ENCODE measurements at places on chromosomes 5 and 9.
A peak's percentile ranks its signal among the peaks of the same experiment; 100 is the strongest.

DNA sequence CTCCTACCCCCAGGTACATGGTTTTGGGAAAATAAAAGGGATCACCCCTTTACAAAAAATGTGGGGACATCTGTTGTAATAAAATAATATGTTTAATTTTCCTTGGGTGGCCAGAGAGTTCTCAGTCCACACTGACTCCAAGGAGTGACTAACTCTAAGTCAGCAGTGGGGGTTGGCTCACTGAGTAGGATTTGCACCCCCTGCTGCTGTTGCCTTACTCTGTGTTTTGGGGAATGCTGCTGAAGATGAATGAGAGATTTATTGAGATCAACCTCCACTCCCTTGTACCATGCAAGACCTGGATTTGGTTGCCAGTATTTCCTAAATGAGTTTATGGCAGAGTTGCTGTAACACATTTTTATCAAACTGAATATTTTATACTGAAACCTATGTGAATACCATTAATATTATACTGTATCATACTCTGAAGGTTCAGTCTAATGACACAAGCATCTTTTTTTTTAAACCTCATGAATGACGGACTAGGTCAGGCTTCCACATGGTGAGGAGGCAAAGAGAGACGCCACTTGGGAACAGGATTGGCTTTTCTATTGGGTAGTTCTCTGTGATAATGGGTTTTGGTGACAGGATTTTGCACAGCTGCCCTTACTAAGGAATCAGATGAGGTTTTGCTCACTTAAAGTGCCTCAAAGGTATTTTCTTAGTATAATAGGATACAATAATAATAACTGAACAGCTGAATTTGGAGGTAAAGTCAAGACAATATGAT lies 121.3 kb upstream of the OSMR start:
- no peak for DNase-seq

GRCh38 chr5:149540089-149540488 lies 11.2 kb downstream of the CSNK1A1 start:
- no peak for DNase-seq

GRCh38 chr5:142506046-142506445 lies 179.8 kb downstream of the FGF1 start:
- no peak for DNase-seq

DNA sequence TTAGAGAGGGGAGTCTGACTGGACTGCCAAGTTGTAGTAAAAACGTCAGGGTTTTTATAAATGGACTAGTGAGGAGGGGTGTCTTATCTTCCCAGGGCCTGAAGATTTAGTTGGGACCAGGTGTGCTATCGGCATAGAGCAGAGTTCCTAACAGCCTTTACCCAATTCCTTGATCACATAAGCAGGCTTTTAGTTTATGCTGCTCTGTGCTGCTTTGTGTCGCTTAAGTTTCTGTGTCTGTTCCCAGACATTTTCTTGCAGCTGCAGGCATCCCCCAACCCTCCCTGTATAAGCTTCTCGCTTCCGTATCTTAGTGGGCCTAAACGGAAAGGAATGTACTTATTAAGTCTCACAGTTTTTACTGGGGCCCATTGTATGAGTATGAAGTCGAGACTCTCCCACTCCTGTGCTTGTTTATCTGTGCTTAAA lies 2.6 kb upstream of the SMC5 start:
- DNase-seq: no peak

GRCh38 chr5:179237770-179238627 lies 107.3 kb downstream of the ADAMTS2 start:
- no peak for DNase-seq

DNA sequence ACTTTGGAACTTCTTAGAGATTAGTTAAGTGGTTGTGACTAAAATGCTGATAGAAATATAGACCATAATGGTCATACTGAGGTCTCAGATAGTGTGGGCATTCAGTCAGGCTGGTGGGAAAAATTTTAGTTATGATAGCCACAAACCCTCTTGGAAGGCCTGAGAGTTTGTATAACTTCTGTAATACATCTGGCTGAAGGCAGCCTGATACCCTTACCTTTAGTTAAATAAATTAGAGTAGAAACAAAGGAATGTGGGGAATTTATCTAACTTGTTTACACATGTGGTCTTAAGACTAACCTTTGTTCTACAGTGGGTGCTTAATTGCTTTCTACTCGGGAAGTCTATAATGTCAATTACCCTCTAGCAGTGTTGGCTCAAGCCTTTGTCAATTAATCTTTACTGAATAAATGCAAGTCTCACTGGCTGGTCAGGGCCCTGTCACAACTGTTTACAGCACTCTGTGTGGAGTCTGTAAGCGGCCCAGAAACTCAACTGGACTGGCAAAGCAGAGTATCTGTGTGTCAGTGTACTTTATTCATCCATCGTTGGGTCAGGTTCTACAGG lies 184.0 kb downstream of the FBXO4 start:
- no peak for DNase-seq

DNA sequence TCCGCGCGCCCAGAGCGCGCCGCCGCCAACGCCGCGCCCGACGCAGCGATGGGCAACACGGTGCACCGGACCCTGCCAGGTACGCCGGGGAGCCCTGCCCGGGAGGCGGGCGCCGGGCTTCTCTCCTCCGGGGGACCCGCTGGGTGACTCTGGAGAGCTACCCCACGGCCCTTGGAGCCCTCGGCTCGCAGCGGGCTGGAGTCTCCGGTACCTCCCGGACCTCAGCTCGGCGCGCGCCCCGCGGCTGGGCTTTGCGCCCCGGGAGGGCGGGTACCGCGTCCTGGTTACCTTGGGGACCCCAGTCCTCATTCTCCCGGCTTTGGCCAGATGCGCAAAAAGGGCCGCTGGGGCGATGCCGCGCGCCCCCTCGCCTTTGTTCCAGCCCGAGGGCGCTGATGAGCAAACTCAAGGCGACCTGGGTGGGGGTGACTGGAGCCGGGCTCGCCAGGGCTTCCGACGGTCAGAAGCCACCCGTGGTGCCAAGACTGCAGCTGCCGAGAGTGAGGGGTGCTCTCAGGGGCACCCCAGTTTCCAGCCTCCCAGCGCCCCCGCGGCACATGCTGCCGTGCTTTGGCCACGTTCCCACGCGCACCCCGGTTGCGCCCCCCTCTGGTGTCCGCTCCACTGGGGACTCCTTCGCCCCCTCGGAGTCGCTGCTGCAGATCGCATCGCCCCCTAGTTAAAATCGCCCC lies 442 bp downstream of the NEURL1B start:
- no peak for DNase-seq

- DNase-seq: no peak
Observed at GRCh38 chr5:32461441-32462120, 17.0 kb upstream of the ZFR start.

DNA sequence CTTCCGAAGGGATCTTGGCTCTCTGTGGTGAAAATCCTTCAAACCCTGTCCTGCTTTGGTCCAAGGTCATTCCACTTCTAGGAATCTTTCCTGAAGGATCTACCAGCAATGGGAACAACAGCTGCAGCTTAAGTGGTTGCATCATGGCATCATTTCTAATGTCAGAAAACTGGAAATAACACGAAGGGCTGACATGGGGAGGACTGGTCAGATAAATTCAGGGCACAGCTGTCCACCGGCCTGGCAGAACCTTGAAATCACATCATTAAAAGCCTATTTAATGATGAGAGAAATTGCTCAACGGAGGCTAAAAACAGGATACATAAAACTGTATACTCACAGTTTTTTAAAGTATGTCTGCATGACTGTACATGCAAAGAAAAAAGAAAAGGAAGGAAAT lies 28.3 kb downstream of the OLFML2A start:
- no peak for DNase-seq

- DNase-seq: no peak
Observed at GRCh38 chr9:103702572-103702971, 391.5 kb upstream of the SMC2 start.

- no peak for DNase-seq
Observed at GRCh38 chr5:165325221-165325620, 1819.8 kb downstream of the MAT2B start.

DNA sequence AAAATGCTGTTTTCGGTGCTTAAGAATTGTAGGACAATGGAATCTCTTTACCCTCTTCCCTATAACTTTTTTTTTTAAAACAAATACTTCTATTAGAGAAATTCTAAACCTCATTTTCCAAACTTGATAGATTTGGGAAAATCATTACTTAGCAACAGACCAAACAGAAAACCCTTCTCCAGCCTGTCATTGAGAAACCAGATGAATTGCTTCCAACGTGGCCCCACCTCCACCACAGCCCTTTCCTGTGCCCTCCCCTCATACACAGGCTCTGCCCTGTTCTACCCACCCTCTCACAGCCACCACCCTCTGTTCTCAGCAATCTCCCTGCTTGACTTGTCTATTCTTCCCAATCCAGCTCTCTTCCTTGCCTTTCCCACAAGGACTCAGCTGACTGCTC lies 221.2 kb downstream of the DMRT2 start:
- DNase-seq: no peak

GRCh38 chr5:139638090-139638735 lies 9.9 kb upstream of the CXXC5 start:
- DNase-seq: peak; percentile 86

- DNase-seq: no peak
Observed at GRCh38 chr5:122715095-122715494, 59.8 kb upstream of the SNX2 start.

- DNase-seq: no peak
Observed at GRCh38 chr9:104850786-104851545, 77.0 kb downstream of the ABCA1 start.

- DNase-seq: no peak
Observed at GRCh38 chr9:3331801-3332200, 194.0 kb downstream of the RFX3 start.

DNA sequence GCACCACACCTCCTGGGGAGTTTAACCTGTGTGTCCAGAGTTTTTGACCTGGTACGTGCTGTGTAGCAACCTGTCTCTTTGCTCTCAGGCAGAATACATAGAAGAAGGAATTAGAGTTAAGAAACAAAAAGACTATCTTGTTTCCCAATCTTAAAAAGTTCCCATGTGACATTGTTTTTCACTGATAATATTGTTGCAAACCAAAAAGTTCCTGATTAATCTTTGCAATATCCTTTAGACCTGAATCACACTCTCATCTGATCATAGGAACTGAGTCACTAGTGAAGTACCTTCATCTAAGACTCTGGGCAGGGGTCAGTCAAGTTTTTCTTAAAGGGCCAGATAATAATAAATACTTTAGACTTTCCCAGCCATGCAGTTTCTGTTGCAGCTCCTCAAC lies 35.1 kb downstream of the BASP1 start:
- no peak for DNase-seq

GRCh38 chr5:155508673-155509072 lies 495.1 kb downstream of the KIF4B start:
- DNase-seq: no peak

- no peak for DNase-seq
Observed at GRCh38 chr5:180303226-180304015, 11.5 kb upstream of the MAPK9 start.

DNA sequence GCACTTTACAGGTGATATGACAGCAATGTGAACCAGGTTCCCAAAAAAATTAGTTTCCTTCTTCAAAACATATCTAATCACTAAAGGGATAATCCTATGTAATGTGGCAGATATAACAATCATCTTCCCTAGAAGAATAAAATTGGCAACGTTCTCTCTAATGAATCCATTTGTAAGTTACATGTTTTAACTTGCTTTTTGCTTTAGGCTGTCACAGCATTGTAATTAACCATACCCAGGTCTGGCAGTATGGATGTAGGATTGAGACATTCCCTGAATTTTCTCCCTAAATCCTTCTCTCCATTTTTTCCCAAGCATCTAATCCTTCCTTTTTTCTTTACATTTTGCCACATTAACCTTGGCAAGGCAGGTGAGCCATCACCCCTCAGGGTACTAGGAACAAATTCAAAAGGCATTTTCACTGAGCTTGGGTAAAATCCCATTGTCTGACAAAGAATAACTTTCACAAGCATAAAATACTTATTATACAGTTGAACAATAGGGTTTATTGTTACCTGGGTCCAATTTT lies 548.3 kb downstream of the SEMA5A start:
- DNase-seq: no peak

DNA sequence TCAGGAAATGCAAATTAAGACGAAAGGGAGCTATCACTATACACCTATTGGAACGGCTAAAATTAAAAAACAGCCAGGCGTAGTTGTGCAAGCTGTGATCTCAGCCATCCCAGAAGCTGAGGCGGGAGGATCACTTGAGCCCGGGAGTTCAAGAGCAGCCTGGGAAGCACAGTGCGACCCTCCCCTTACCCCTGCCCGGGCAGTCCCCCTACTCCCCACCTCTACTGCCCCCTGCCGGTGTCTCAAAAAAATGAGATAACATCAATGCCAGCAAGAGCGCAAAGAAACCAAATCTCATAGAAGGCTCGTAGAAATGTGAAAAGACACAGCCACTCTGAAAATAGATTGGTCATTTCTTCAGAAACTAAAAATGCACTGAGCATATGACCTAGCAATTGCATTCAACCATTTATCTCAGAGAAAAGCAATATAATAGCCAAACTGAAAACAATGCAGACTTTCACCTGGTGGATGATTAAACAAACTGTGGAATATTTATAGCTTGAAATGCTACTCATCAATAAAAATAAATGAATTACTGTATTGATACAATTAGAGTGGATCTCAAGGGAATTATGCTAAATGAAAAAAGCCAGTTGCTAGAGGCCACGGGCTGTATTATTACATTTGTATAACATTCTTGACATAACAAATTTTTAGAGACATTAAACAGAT lies 20.6 kb downstream of the OR2V2 start:
- DNase-seq: peak; percentile 52

GRCh38 chr9:119788921-119789320 lies 419.7 kb upstream of the BRINP1 start:
- no peak for DNase-seq

- DNase-seq: no peak
Observed at GRCh38 chr5:320524-321229, 837 bp upstream of the AHRR start.

DNA sequence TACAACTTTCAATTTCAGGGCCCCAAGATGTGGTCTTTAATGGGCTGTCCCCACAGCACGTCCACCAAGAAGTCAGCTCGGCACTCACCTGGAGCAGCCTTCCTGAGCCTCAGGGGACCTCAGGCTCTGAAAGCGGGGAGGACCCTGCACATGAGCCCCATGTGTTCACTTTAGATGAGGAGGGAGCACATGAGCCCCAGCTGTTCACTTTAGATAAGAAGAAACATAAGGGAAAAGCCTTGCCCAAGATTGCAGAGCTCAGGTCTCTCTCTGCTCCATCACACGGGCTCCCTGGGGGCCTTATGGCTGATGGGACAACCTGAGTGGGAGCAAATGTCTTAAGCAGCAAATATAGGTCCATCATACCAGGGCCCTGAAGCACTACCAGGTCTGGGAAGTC lies 56.4 kb downstream of the NIPSNAP3B start:
- DNase-seq: no peak

- DNase-seq: no peak
Observed at GRCh38 chr9:3868466-3868865, 342.7 kb upstream of the RFX3 start.

GRCh38 chr5:32852535-32852934 lies 141.4 kb downstream of the NPR3 start:
- no peak for DNase-seq

Measured in NCI-H526 treated with DMSO at 0.1 percent for 48 hours (cell line).